ENCODE measurements at places on chromosomes 6 and 20.

DNA sequence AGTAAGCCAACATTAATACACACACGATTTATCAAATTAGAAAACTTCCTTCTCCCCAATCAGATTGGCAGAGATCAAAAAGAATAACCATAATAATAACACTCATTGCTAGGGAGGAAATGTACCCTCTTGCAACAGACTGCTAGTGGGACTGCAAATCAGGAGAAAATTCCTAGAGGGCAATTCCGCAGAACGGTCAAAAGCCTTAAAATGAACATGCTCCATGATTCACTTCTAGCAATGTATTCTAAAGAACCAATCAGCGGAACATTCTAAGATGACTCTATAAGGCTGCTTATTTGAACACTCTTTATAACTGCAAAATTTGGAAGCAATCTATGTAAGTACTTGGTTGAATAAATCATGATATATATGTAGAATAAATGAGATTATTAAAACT lies 8.5 kb upstream of the DACT2 start:
- DNase-seq = no peak

GRCh38 chr20:44610313-44610962 lies 28.1 kb downstream of the PKIG start:
- no peak for DNase-seq

GRCh38 chr20:58550275-58551059 lies 35.3 kb upstream of the APCDD1L start:
- no peak for DNase-seq

- no peak for DNase-seq
These were observed 29.8 kb upstream of the SYNJ2 start for GRCh38 chr6:157951828-157952227.

- no peak for DNase-seq
These were observed 627.9 kb downstream of the PRKN start for GRCh38 chr6:162099685-162100084.

DNA sequence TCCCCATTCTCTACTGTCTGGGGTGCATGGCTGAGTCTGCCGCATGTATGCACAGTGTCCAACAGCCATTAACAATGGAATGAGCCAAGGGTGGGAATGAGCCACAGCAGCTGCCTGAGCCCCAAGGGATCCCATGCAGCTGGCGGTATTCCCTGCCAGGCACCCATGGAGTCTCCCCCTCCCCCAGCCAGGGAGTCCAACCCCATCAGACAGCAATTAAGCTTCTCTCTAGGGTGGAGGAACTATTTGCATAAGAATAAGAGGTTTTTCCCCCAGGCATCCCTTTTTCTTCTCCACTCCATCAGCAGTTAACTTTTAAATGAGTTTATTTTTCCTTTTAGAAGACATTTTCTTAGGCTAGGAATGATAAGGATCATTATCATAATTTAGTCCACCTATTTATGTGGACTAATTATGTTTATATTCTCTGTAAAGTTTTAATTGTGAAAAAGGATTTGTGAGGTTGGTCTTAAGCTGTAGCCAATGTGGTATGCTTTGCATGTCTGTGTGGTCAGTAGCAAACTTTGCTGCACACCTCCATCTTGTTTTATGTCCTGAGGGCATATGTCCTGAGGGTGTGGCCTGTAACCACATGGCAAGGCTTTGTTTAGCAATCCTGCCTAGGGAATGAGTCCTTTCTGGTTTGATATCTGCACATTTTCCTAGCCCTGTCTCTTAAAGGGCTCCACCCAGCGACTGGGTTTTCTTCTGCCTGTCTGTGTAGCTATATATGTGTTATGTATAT lies 158.9 kb upstream of the OLIG3 start:
- no peak for DNase-seq

- DNase-seq = no peak
These were observed 6.7 kb upstream of the ACSS1 start for GRCh38 chr20:25064561-25065071.

- DNase-seq = no peak
These were observed at the start of gene DOK5 for GRCh38 chr20:54475334-54476168. Gene DOK5 (plus strand): TSS chr20:54475593. CDS start chr20:54475947, 354 bp downstream.

GRCh38 chr20:23441850-23442313 lies 2.4 kb downstream of the CSTL1 start:
- DNase-seq = peak; percentile 40

DNA sequence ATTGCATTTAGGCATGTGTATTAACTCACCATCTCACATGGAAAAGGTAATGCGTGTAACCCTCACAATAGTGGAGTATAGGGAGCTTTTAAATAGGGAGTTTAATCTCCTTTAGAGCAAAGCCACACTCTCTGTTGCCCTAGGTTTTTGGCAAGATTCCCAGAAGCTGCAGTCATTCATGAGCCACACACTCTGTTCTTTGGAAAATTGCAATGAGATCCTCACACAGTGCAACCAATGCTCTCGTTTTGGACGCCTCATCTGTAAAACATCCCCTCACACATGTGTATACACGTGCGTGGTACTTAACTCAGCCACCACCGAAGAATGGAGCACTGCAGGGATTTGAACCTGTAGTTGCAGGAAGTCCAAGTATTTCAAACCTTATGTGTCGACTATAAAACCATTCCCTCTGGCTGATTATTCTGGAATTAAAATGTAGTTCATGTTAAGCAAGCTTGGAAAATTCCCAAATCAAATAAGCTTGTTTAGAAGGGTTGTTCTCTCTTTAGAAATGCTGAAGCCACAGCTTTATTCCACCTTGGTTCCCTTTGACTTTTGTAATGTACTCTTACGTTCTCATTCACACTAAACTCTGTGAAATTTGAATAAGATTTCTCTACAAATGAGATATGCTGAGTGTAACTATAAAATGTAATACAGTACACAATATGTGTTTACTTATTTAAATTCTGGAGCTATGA lies 489.8 kb upstream of the MANEA start:
- no peak for DNase-seq

DNA sequence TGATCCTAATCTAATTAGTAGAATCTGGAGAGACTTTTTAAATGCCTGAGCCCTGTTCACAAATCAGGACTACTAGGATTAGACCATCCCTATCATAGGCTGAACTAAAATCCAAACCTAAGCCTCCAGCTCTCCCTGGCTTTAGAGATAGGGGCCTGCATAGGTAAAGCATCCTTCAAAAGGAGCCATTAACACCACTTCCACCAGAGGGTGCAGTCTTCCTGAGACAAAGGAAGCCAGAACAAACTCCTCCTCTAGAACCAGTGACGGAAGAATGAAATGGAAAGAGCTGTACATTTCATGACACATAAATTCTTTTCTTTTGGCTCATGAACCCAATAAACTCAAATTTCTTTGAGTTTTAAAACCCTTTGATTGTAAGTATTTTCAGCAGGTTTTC lies 291.2 kb upstream of the ADGRB3 start:
- DNase-seq = no peak

- no peak for DNase-seq
These were observed 64.5 kb downstream of the FAM120B start for GRCh38 chr6:170371080-170371479.

GRCh38 chr6:32668226-32668747 lies 1.8 kb upstream of the HLA-DQB1 start:
- DNase-seq = peak; percentile 21

- no peak for DNase-seq
These were observed 315.4 kb upstream of the RUNX2 start for GRCh38 chr6:45012687-45013086.

- DNase-seq = no peak
These were observed 284.0 kb downstream of the PHACTR1 start for GRCh38 chr6:13000537-13000936.

- DNase-seq = no peak
These were observed 31.3 kb upstream of the TRDN start for GRCh38 chr6:123668063-123668462.

DNA sequence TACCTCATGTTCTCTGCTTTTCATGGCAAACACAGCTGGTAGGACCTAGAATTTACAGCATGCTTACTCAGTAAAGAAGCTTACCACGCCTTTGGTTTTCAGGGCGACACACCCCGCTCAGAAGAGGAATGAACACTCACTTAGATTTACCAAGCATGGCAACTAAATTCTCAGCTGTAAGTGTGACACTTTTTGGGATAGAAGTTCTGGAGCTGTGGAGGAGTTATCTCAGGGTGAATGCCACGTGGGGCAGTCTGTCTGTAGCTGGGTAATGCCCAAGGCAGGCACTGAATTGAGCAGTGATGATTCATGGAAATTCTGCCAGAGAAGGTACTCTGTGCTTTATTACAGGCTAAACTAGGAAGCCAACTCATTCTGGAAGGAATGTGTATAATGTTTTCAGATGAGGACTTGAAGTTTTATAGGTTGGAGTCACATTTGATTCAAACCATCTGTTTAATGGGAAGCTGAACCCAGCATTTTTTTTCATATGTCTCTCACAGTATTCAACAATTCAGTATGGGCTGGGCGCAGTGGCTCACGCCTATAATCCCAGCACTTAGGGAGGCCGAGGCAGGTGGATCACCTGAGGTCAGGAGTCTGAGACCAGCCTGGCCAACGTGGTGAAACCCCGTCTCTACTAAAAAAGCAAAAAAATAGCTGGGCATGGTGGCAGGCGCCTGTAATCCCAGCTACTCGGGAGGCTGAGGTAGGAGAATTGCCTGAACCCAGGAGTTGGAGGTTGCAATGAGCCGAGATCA lies 3.5 kb upstream of the PRIM2 start:
- no peak for DNase-seq

GRCh38 chr6:28589234-28589956 lies 63.7 kb downstream of the GPX5 start:
- DNase-seq = no peak

DNA sequence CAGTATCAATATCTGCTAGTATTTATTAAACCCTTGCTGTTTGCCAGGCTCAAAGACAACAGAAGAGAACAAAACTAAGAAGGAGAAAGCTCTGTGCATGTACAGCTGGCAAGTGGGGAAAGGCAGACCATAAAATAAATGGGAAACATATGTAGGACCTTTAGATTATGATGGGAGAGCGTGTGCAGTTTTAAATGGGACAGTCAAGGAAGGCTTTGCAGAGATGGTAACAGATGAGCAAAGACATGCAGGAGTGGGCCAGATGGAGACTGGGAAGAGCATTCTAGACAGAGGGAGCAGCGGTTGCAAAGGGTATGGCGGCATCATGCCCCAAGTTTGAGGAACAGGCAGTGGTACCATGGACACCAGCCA lies 260.0 kb downstream of the NRN1 start:
- no peak for DNase-seq

GRCh38 chr20:43710370-43711044 lies 16.3 kb downstream of the GTSF1L start:
- DNase-seq = no peak

DNA sequence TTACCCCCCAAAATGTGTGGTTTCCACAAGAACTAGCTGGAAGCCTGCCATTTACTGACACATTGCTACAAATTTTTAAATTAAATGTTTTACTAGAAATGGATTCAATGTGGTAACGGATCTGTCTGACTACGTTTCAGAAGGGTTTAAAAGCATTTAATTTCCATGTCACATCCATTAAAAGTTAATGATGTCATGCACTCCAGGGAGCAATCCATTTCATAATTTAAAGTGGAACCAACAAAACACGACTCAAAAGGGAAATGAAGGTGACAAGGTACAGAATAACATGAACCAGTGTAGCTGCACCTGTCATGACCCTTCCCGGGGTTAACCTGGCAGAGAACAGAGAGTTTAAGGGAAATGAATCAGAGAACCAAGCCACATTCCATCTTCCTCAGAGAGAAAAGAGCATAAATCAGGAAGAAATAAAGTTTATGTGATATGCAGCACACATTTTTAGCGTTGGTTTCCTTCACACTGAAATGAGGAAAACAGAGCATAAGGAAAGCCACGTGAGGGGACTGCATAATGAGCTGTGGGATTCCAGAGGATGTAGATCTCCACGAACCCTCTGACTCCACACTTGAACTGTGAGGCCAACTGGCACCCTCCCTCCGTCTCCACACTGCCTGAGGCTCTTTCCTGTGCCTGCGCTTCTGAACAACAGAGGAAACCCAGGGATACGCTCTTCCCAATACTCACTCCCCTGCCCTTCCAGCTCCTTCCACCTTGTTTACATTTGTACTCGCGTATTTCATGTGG lies 170.3 kb upstream of the AHI1 start:
- no peak for DNase-seq

DNA sequence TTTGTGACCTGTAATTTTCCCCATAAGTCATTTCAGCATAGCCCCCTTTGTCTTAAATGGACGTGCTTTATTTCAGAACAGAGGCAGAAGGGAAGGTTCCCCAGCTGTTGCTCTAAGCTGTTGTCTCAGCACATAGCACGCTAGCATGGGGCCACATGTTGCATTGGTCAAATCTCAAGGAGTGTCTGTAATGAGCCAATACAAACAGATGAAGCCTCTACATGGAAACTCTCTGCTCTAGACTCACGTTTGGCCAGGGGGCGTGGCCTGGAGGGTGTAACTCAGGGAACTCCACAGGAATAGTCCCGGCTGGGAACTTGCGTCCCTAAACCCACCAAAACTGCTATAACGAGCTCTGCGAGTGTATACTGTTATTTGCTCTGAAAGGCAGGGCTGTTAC lies 35.2 kb upstream of the SLC22A2 start:
- DNase-seq = no peak

- no peak for DNase-seq
These were observed 473.6 kb downstream of the EPM2A start for GRCh38 chr6:145261758-145262157.

All from stimulated activated CD8-positive, alpha-beta memory T cell treated with anti-CD3 and anti-CD28 coated beads, Interleukin-4, amount 100 ng/mL, for 1 hour (primary cell).